ENCODE measurements at places on chromosomes 5 and 9.

DNA sequence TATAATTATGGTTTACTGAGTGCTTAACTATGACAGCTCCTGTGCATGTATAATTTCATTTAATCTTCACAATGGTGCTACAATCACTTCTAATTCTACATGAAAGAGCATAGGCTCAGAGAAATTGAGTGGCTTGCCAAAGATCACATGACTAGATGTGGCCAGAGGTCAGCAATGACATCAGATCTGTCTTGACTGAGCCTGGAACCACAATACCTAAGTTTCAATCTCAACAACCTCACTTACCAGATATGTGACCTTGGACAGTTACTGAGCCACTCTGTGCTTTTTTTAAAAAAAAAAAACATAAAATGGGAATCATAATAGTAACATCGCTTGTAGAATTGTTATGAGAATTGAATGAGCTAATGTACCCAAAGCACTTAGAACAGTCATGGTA, 130.7 kb downstream of the TRIM32 start:
- no peak for DNase-seq

- no peak for DNase-seq
Measured at GRCh38 chr5:150147670-150148069, 8.0 kb downstream of the PDGFRB start.

- no peak for DNase-seq
Measured at GRCh38 chr5:79876456-79876855, 114.6 kb downstream of the MTX3 start.

- no peak for DNase-seq
Measured at GRCh38 chr9:76136986-76137385, 246.5 kb downstream of the PCSK5 start.

DNA sequence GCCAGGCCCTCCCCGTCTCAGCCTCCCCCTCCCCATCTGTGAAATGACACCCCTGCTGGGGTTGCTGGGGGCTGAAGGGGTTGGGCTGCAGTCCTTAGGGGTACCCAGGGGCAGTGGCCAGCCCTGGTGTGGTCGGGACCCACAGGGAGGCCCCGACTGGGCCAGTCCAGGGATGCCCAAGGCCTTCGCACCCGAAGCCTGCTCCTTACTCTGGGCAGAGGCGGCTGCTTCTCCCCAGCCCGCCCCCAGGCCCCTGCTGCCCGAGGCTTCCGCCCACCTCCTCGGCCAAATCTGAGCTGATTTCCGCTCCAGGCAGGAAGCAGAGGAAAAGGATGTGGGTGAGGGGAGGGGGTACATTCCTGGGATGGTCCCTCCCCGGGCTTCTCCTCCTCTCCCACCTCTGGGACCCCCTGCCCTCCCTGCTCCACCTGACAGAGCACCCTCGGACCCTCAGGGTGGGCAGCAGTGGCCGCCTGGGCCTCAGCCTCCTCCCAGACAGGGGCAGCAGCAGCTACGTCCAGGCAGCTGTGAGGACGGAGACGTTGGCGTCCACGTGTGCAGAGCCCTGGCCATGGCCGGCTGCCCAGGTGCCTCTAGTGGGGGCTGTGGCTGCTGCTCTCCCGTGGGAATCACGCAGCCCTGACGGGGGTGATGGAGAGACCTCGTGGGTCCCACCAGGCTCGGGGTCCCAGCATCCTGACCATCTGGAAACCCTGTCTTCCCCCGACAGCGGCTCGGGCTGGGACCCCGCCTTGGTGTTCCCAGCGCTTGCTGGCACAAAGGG, 4.2 kb upstream of the NRARP start:
- no peak for DNase-seq

DNA sequence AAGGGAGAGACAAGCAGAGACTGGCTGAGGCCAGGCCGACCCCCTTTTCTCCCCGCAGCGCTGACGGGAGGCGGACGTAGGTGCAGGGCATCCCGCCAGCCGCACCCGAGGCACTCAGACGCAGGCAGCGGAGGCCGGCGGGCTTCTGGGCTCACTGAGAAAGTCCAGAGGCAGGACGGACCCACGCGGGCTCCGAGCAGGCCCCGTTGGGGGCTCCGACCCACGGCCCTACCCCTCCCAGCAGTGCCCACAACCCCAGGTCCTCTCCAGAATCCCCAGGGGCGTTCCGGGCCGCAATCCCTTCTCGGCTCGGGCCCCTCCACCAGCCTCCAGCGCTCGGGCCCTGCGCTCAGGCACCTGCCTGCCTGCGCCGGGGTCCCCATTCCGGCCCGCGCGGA, 543 bp downstream of the MTMR12 start:
- DNase-seq, result no peak

DNA sequence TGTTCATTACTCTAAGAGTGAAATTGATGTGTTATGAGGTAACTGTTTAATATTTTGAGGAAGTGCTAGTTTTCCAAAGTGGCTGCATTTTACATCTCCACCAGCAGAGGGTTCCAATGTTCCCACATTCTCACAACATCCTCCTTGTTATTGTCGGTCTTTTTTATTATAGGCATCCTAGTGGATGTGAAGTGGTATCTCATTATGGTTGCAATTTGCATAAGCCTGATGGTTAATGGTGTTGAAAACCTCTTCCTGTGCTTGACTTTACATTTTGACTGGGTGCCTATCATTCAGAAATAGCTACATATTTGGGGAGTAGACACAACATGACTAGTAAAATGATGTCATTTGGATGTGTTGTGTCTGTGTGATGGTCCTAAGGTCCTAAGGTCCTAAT, 143.6 kb downstream of the MRPS30 start:
- no peak for DNase-seq

DNA sequence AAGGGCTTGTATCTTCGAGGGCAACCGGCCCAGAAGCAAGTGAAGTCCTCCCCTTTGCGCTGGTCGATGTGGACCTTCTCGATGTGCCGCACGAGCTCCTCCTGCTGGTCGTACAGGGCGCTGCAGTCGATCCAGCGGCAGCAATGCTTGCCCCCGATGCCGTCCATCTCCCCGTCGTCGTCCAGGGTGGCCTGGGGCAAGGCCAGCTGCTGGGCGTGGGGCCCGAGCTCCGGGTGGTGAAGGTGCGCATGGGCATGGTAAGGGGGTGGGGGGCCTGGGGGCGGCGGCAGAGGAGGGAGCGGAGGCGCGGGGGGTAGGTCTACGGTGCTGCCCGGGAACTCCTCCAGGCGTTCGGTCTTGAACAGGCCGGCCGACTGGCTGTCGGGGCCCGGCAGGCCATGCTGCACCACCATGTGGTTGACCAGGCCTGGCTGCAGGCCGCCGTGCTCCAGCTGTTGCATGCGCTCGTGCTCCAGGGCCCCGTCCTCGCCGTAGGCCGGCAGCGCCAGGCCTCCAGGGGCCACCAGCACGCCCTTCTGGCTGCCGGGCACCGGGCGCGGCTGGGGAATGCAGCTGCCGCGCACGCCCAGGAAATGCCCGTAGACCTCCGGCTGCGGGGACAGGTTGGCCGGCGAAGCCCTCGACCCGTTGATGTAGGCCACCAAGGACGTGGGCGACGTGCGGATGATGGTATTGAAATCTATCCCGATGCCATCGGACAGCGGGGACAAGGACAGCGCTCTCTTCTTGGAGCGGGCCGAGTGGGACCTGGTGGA, 181.8 kb downstream of the GLIS3 start:
- no peak for DNase-seq

- DNase-seq, result no peak
Measured at GRCh38 chr5:56415356-56415765, 182.2 kb upstream of the ANKRD55 start.

- no peak for DNase-seq
Measured at GRCh38 chr5:135026645-135027265, 7.3 kb downstream of the PITX1 start.

DNA sequence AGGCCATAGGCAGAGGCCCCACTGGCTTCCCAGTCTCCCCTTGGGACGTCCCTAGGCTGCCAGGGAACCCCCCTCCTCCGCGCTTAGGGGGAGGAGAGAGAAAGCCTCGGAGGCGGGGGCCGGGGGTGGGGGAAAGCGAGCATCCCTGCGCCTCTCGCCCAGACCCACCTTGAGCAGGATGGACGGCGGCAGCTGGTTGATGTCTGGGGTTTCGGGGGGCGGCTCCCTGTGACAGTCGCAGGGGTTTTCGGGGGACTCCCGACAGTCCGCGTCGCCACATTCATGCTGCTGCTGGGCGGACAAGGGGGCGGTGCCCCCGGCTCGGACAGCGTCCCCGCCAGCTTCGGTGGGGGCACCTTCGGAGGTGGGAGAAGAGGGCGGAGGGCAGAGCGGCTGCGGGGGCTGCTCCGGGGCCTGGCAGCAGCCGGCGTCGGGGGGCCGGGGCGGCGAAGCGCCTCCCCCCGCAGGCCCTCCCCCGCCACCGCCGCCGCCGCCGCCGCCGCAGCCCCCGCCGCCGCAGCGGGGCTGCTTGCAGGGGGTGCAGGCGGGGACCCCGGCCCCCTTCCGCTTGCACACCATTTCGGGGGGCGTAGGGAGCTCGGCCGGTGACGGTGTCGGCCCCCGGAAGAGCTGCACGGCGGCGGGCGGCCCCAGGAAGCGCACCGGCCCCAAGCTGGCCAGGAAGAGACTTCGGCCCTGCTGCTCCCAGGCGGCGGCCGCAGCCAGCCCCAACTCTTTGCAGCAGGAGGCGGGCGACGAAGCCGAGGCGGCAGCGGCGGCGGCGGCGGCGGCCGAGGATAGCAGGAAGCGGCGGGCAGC, 1.2 kb downstream of the FBXL17 start:
- DNase-seq, result no peak

- DNase-seq, result no peak
Measured at GRCh38 chr9:135865531-135865930, 41.8 kb downstream of the CAMSAP1 start.

DNA sequence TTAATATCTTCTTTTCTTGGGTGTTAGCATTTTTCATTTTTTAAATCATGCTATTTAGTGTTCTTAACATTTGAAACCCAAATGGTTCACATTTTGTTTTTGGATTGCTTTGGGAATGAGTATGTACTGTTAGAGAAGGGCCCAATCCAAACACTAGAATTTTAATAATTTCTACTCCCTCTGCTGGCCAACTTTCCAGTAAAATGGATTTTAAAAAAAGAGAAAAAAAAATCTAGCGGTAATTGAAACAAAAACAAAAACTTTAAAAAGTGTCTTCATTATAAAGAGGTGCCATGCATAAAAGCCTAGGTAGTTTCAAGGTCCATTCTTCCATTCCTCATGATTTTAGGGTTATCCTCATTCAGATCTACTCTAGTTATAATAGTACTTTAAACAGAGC, 32.1 kb upstream of the RICTOR start:
- DNase-seq, result no peak

DNA sequence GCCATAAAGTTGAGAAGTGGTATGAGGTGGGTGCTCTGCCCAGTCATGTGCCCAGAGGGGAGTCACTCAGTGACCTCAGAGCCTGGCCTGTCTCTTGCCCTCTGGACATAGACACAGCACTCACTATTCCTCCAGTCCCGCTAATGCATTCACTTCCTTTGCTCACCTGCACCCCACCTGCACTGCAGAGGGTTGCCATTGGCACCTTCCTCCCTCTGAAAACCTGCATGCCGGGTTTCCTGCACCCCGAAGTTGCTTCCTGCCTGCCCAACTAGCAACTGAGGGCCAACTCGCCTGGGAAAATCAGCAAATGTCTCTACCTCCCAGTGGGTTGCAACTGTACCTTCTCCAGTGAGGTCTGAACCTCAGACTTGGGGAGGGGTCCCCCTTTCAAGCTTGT, 48.1 kb upstream of the SPTLC1 start:
- DNase-seq, result no peak

GRCh38 chr5:77630114-77630680, 8.3 kb downstream of the OTP start:
- DNase-seq, result peak; percentile 38

GRCh38 chr5:114634967-114635901, 273.4 kb downstream of the KCNN2 start:
- no peak for DNase-seq

- DNase-seq, result no peak
Measured at GRCh38 chr5:138350563-138350890, 2.0 kb upstream of the KDM3B start.

DNA sequence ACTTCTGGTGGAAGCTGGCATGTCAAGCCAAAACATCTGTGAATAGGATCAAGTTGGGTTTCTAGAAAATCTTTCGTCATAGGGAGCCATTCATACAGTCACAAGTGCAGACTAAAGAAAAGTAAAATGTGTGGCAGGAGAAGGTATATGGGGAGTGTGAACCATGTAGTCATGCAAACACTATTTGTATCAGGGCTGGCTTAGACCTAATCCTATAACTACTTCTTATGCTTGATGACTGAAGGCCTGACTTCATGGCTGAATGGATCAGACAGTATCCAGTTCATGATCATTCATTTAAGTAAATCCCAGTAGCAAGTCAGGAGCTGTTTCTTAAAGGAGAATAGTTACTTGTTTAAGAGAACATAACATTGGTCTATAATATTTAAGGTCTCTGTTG, 63.8 kb upstream of the DAPK1 start:
- DNase-seq, result no peak

- no peak for DNase-seq
Measured at GRCh38 chr9:68551191-68551590, 10.5 kb upstream of the TMEM252 start.

GRCh38 chr9:82148901-82149461, 160.4 kb downstream of the SPATA31D1 start:
- no peak for DNase-seq

DNA sequence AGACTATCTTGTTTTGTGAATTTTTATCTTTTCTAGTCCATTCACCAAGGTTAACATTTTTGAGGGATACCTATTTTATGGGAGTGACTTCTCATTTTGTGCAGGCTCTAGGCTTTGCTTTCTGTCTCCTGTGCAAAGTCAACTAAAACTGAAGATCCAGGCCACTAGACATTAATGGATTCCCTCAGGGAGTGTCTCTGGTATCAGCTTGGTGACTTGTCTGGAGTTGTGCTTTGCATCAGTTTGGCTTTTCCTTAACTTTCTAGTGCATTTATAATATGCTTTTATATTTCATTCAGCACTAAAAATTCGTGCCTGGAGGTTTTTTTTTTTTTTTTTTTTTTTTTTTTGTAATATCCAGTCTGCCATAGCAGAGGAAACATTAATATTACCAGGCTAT, 144.2 kb downstream of the YIPF5 start:
- no peak for DNase-seq

DNA sequence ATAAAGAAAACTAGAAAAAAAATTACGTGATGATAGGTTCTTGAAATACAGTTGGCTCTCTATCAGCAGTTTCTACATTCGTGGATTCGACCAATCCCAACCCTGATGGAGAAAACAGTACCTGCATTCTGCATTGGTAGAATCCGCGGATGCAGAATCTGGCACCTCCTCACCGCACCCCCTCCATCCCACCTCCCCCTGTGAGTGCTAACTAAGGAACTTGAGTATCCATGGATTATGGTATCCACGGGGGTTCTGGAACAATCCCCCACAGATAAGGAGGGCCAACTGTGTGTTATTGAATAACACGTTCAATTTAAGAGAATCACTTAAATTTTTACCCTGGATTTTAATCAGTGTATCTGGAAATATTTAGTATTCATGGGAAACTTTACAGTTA, 10.5 kb upstream of the PSIP1 start:
- DNase-seq, result no peak

DNA sequence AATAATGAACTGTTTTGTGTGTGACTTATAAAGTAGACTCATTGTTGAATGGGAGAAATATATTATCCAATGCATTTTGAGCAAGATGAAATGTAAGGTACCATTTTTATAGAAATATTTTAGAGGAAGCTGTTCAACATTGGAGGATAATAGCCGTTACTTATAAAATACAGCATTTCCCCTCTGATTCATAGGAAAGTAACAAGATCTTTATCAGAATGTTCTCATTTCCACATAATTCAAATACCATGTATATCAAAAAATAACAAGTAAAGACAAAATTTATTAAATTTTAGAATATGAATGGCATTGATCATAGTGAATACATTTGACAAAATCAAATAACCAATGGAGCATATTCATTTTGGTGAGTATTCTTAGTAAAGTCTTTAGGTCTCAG, 346.7 kb upstream of the PTGER4 start:
- DNase-seq, result no peak

All from Panc1 (cell line).